ENCODE measurements at places on chromosomes 13 and 19. TPM values are rescaled to one million over a fixed set of nuclear protein-coding genes. Genes with fewer than 3 reads are reported as not detected.

DNA sequence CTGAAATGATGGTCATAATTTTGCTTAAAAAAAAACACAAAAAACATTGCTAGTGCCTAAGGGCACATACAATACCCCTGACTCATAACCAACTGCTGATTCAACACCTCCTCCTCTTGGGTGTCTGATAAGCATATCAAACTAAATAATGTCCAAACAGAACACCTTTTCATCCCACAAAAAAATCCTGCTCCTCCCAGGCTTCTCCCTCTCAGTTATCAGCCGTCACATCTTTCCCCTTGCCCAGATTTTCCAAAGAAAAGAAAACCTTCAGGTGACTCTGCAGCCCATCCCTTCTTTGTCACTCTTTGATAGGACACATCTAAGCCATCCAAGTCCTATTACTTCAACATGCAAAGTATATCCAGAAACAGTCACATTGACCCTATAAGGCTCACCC, 46.9 kb downstream of the ABCC4 start:
- H3K27ac ChIP-seq, result no peak overlapping the region
- no peaks in the 10 kb centered on the region for H3K27me3 ChIP-seq
- no peak for DNase-seq
- H3K36me3 ChIP-seq, result no peaks in the 10 kb centered on the region

DNA sequence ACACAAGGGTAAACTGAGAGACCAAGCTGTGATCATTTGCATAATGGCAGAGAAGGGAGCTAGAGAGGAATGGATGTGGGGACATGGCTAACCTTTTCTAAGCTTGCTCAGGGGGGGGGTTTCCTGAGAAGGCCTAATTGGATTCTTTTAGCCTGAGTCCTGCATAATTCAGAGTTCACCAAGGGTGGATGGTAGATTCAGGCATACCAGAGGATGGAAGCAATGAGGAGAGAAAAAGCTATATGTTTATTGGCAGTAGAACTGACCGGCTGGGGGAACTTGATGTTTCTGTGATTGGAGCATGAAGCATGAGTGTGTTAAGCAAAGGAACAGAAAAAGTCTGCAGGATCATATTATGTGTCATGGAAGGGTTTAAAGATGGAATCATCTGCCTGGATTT, 65.9 kb upstream of the KLF12 start:
- no peak for DNase-seq
- H3K4me3 ChIP-seq, result no peak overlapping the region
- no peaks in the 10 kb centered on the region for H3K36me3 ChIP-seq

DNA sequence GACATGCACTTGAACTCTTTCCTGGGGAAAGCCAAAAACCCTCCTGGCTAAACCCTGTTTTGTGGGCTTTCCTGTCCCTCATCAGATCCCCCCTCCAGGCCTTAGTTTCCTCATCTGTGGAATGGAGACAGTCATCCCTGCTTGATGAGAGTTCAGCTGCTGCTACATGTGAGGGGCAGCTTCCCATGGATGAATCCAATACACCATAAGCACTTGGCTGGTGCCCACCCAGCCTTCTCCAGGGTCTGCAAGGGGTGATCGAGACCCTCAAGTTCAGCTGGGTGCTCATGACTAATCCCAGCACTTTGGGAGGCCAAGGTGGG, 21.6 kb downstream of the IL12RB1 start:
- H3K4me3 ChIP-seq, result no peak overlapping the region
- no peaks in the 10 kb centered on the region for H3K36me3 ChIP-seq
- H3K27me3 ChIP-seq, result peaks cover 2% of the 10 kb centered on the region
- H3K27ac ChIP-seq, result no peak overlapping the region
- no peaks in the 10 kb centered on the region for H3K4me1 ChIP-seq

DNA sequence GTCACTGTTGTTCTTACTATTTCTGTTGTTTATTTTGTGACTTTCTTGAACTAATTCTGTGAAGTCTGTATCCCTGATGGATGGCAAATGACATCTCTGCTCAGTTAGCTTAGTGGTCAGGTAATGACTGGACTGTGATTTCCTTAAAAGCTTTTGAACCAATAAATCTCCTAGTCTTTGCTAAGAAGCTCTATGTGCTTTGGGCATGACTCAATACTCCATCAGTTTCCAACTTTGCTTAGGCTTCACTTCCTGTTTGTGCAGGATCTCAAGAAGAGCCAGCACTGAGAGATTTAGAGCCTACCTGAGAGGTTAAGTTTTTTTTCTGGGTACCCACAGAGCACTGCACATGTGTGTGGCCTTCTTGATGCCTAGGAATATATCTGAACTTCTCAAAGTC, 329.7 kb upstream of the HTR2A start:
- no peaks in the 10 kb centered on the region for H3K36me3 ChIP-seq
- no peaks in the 10 kb centered on the region for H3K27me3 ChIP-seq
- no peaks in the 10 kb centered on the region for H3K4me1 ChIP-seq

DNA sequence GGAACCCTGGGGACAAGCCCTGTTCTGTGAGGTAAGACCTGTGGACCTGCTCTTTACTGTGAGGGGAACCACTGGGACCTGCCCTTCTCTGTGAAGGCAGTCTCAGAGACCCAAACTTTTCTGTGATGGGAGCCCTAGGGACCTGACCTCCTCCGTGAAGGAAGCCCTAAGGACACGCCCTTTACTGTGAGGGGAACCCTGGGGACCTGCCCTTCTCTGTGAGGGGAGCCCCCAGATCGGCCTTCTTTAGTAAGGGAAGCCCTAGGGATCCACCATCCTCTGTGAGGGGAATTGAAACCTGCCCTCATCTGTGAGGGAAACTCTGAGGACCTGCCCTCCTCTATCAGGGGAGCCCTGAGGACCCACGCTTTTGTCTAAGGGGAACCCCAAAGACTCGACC, 343.5 kb downstream of the UQCRFS1 start:
- DNase-seq, result no peak
- H3K4me1 ChIP-seq, result no peaks in the 10 kb centered on the region
- no peaks in the 10 kb centered on the region for H3K36me3 ChIP-seq
- no peak overlapping the region for H3K4me3 ChIP-seq
- H3K27me3 ChIP-seq, result no peaks in the 10 kb centered on the region
- H3K27ac ChIP-seq, result no peak overlapping the region

- H3K36me3 ChIP-seq, result peaks cover 9% of the 10 kb centered on the region
- DNase-seq, result no peak
- no peak overlapping the region for H3K4me3 ChIP-seq
- no peak overlapping the region for H3K27ac ChIP-seq
- peaks cover 13% of the 10 kb centered on the region for H3K4me1 ChIP-seq
Measured at GRCh38 chr19:3725121-3725520, 16.9 kb downstream of the TJP3 start.

- no peaks in the 10 kb centered on the region for H3K27me3 ChIP-seq
- no peak overlapping the region for H3K27ac ChIP-seq
- H3K36me3 ChIP-seq, result peaks cover 63% of the 10 kb centered on the region
- H3K4me3 ChIP-seq, result no peak overlapping the region
Measured at GRCh38 chr13:31138515-31138914, 23.2 kb downstream of the HSPH1 start.

DNA sequence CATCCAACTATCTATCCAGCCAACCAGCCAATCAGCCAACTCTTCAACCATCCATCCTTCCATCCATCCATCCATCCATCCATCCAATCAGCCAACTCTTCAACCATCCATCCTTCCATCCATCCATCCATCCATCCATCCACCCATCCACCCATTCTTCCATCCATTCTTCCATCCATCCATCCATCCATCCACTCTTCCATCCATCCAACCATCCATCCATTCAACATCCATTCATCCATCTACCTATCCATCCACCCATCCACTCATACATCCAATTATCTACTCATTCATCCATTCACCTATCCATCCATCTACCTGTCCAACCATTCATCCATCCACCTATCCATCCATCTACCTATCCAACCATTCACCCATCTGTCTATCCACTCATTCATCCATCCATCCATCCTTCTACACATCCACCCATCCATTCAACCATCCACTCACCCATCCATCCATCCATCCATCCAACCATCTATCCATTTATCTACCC, 9.4 kb downstream of the ARHGEF18 start:
- no peaks in the 10 kb centered on the region for H3K27me3 ChIP-seq
- no peaks in the 10 kb centered on the region for H3K4me1 ChIP-seq
- DNase-seq, result no peak
- H3K36me3 ChIP-seq, result no peaks in the 10 kb centered on the region
- no peak overlapping the region for H3K27ac ChIP-seq

- no peak overlapping the region for H3K4me3 ChIP-seq
- H3K27ac ChIP-seq, result peak overlapping the region; percentile 61
- H3K36me3 ChIP-seq, result no peaks in the 10 kb centered on the region
- DNase-seq, result no peak
- peaks cover 11% of the 10 kb centered on the region for H3K4me1 ChIP-seq
- peaks cover 3% of the 10 kb centered on the region for H3K27me3 ChIP-seq
Measured at GRCh38 chr19:51507192-51507591, 5.6 kb upstream of the SIGLEC12 start.

DNA sequence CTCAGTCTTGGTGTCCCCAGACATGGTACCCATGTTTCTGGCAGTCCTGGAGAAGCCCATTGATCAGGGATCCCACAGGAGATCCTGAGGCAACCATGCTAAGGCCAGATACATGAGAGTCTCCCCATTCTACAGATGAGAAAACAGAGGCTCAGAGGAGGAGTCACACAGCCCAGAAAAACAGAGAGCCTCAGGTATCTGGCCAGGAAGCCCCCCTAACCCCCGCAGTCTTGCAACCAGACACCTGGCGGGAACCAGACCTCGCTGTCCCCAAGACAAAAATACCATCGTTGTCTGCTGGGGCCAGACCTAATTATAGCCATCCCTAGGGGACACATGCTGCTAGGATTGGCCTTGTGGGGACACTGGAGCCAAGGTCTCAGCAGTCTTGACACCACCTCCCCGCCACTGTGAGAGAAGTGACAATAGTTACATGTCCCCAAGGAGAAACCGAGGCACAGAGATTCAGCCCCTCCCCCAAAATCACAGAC, 1.6 kb upstream of the PDE4C start:
- H3K36me3 ChIP-seq, result no peaks in the 10 kb centered on the region
- no peak overlapping the region for H3K4me3 ChIP-seq
- peaks cover 16% of the 10 kb centered on the region for H3K4me1 ChIP-seq

DNA sequence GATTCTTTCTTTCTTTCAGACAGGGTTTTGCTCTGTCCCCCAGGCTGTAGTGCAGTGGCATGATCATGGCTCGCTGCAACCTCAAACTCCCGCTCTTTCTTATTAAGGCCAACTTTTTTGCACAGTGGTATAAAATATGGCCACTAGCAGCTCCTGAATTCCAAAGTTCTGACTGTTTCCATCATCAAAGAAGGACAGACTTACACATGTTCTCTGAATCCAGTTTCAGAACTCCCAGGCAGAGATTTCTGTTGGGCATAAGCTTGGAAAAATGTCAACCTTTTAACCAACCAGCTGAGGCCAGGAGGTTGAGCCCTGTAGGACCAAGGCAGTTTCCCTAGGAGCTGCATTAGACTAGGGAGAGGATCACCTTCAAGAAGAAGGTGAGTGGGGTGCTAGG, 184.1 kb downstream of the HS6ST3 start:
- no peaks in the 10 kb centered on the region for H3K36me3 ChIP-seq
- no peaks in the 10 kb centered on the region for H3K27me3 ChIP-seq
- peak overlapping the region; percentile 32 for H3K27ac ChIP-seq
- H3K4me3 ChIP-seq, result no peak overlapping the region
- peaks cover 33% of the 10 kb centered on the region for H3K4me1 ChIP-seq

- no peaks in the 10 kb centered on the region for H3K27me3 ChIP-seq
- peak; percentile 56 for DNase-seq
- H3K4me1 ChIP-seq, result peaks cover 13% of the 10 kb centered on the region
- H3K4me3 ChIP-seq, result no peak overlapping the region
Measured at GRCh38 chr13:50512474-50513299, 330.8 kb downstream of the DLEU7 start.

DNA sequence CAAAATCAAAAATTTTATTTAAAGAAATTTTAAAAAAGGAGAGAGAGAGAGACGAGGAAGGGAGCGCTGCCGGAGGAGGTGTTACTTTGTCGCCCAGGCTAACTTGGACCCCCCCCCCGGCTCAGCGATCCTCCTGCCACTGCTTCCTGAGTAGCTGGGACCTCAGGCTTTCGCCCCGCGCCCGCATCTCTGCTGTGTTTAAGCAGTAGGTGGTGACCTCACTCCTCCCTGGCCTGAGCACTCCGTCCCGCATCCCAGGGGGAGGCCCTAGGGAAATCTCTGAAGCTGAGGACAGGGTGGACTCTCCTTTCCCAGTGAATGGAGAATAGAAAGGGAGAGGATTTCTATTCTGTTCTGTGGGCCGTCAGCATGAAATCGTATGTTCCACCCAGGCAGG, 485 bp upstream of the ZNF845 start:
- peak; percentile 21 for DNase-seq
- H3K4me3 ChIP-seq, result peak overlapping the region; percentile 70
- peak overlapping the region; percentile 50 for H3K27ac ChIP-seq
- peaks cover 5% of the 10 kb centered on the region for H3K36me3 ChIP-seq

DNA sequence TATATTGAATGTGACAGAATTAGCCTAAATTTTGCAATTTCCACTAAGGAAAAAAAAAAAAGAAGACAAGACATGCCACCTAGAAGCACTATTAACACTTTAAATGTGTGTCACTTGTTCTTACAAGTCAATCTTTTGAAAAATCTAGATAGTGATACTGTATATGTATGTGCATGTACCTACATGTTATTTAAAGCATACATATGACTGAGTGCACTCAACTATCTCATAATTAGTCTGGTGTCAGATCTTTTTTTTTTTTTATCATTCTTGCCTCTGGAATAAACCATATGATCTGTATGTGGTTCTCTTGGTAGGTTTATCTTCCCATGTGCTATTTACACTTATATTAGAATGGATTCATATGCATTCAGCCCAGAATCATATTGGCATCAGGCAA, 62.3 kb downstream of the FOXO1 start:
- H3K27ac ChIP-seq, result no peak overlapping the region
- no peak for DNase-seq
- no peaks in the 10 kb centered on the region for H3K36me3 ChIP-seq

The ZBTB45 gene
- polyA plus RNA-seq, result 11.1 TPM

The DIAPH3 gene
- polyA plus RNA-seq, result 5.3 TPM

The ZNF57 gene
- 11.3 TPM for polyA plus RNA-seq

The ELF1 gene
- polyA plus RNA-seq, result 87.2 TPM

Measured in large intestine (tissue), 12 donors.